ENCODE measurements at places on chromosomes 7 and 10.
A peak's percentile ranks its signal among the peaks of the same experiment; 100 is the strongest.

- DNase-seq = no peak
Observed at GRCh38 chr10:52390388-52390787, 76.3 kb downstream of the DKK1 start.

- DNase-seq = no peak
Observed at GRCh38 chr7:36726311-36726710, 2.0 kb upstream of the AOAH start.

DNA sequence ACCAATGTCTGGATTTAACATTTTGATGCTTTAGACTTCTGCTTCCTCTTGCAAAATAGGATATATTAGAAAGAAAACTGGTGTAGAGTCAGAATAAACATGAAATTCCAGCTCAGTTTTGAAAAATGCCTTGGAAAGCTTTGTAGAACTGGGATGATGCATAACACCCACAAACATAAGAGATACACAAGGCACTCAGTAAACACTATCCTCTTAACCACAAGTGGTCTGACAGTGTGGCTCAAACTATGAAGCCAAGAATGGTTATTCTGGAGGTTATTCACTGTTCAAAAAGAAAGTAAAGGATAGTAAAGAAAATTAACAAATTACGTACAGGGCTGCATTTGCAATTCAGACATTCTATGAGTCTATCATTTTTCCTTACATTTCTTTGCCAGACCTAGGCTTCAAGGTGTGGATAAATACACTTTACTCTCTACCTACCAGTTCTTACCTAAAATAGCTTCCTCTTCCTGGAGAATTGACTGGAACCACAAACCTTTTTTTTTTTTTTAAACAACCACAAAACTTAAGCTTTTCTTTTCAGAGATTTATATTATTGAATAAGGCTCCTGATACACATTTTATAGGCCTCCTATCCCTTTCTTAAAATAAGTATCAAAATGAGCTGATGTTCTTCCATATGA lies 9.0 kb upstream of the RSBN1L start:
- peak; percentile 32 for DNase-seq

DNA sequence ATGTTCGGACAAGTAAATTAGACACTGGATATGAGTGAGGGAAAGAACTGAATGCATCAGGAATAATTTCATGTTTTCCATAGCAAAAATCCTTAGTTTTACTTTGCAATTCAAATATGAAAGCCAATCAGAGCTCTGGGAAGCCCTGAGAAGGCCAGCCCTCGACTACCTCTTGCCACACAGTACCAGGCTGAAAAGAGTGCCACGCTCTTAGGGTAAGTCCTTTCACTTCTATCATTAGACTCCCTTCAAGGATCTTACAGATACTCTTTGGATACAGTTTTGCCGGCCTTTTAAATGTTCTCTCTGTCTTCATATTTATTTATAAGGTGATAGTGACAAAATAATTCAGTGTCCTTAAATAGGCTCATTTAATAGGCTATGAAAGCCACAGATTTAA lies 1.9 kb downstream of the COBL start:
- DNase-seq = no peak

GRCh38 chr10:30639946-30640786 lies 10.6 kb upstream of the LYZL2 start:
- peak; percentile 64 for DNase-seq

GRCh38 chr7:108650467-108650866 lies 80.8 kb downstream of the DNAJB9 start:
- DNase-seq = peak; percentile 3

GRCh38 chr7:42673951-42674350 lies 237.9 kb downstream of the C7orf25 start:
- no peak for DNase-seq

DNA sequence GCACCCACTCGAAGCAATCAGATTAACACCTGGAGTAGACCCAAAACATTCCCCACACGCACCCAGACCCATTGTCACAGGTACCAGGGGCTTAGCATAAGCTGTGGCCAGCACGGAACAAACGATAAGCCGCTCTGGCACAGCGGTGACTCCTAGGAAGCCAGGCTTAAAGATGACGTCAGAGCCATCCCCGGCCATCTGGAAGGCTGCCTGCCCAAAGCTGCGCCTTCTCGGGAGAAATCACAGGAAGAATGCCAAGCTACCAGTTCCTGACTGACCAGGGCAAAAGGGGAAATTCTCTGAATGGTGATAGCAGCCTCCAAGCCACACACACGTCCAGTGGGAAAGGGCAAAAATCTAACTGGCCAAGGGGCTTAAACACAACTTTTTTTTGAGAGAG lies 13.0 kb upstream of the WIPI2 start:
- DNase-seq = peak; percentile 91

GRCh38 chr7:95859429-95859828 lies 87.1 kb downstream of the DYNC1I1 start:
- DNase-seq = peak; percentile 87

- peak; percentile 73 for DNase-seq
Observed at GRCh38 chr10:29482591-29483431, 152.0 kb downstream of the SVIL start.

- no peak for DNase-seq
Observed at GRCh38 chr10:82924711-82925110, 1049.7 kb downstream of the NRG3 start.

GRCh38 chr7:156002362-156003066 lies 190.3 kb upstream of the SHH start:
- DNase-seq = no peak

GRCh38 chr7:45246339-45246738 lies 88.7 kb downstream of the RAMP3 start:
- no peak for DNase-seq

DNA sequence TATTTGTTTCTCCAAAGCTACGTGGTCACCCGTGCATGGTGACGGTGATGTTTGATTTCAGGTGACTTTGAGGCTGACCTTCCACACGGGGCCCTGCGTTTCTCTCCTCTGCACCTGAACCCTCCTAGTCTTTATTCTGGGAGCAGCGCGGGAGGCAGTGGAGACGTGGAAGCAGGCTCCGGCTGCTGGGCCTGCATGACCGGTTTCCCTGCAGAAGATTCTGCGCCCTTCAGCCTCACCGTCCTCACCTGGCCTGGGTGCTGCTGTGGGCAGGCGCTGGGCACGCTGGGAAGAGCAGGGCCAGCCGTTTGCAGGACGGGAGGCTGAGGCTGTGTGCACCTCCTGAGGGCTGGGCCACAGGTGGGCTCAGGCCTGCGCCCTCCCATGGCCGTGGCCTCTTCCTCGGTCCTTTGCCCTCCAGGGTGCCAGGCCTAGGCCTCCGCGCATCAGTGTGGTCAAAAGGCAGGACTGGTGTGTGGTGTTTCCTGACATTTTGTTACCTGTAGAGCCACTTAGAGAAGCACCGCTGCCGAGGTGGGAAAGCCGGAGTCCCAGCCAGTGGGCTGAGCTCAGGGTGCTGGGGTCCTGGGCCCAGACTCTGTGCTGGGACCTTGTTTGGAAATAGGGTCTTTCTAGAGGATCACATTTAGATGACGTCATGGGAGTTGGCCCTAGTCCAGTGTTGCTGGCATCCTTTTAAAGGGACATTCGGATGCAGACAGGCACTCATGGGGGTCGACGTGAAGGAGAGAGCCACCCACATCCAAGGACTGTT lies 478.3 kb downstream of the DNAJB6 start:
- DNase-seq = no peak

DNA sequence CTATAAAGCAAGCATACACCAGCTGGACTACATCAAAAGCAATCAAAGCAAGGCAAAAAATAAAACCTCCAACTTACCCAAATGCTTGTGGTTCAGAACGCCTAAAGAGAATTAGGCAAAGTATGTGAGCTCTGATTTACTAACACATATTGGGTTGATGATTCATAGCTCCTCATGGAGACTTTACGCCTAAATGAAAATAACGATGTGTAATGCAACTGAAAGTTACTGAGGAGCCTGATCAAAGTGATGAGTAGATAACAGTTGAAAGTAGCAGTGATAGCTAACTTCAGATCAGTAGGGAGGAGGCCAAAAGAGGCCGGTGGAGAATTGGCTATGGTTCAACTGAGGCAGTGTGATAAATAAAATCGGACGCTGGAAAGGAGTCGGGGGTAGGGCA lies 85.0 kb downstream of the MPP7 start:
- DNase-seq = peak; percentile 93

DNA sequence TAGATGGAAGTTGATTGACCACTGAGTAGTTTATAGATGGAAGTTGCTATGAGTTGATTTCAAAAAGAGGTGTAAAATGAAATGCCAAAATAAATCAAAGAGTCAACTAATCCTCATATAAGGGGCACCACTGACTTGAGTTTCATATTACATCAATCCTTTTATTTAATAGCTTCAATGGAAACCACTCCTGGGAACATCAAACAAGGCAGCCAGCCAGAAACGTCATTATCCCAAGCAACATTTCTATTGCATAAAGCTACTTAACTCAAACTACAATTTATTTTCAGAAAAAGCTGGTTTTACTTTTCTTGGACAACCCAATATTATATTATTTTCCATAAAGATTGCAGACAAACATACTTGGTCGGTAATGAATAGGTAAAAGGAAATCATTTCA lies 162.1 kb downstream of the TSPAN12 start:
- DNase-seq = no peak

All from EL (cell line).